Trophoblast cell (in vitro differentiated cells and primary cell): ENCODE measurements at places on chromosomes 5 and 9.
A peak's percentile ranks its signal among the peaks of the same experiment; 100 is the strongest.

DNA sequence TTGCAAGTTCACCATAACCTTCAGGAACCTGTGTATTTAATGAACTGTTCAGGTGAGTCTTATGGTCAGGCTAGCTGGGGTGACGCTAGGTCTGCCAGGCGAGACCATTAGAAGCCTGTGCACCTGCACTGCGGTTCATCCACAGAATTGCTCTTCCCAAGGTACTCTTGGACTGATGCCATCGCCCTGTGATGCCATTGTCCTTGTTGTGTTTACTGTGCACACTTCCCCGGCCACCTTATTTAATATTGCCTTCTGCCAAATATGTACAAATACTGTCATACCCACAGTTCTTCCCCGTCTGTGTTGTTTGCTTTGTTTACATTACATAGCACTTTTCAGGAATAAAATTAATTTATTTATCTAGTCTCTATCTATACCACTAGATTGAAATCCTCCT, 66.3 kb downstream of the RCL1 start:
- no peak overlapping the region for H3K27ac ChIP-seq
- DNase-seq: no peak
- peaks cover 4% of the 10 kb centered on the region for H3K4me1 ChIP-seq
- H3K4me3 ChIP-seq: no peak overlapping the region
- no peaks in the 10 kb centered on the region for H3K27me3 ChIP-seq

GRCh38 chr9:114096041-114096511, 3.0 kb downstream of the KIF12 start:
- H3K27me3 ChIP-seq: peaks cover 11% of the 10 kb centered on the region
- no peak for DNase-seq
- H3K4me1 ChIP-seq: peaks cover 2% of the 10 kb centered on the region
- no peak overlapping the region for H3K27ac ChIP-seq
- no peaks in the 10 kb centered on the region for H3K36me3 ChIP-seq
- no peak overlapping the region for H3K4me3 ChIP-seq

DNA sequence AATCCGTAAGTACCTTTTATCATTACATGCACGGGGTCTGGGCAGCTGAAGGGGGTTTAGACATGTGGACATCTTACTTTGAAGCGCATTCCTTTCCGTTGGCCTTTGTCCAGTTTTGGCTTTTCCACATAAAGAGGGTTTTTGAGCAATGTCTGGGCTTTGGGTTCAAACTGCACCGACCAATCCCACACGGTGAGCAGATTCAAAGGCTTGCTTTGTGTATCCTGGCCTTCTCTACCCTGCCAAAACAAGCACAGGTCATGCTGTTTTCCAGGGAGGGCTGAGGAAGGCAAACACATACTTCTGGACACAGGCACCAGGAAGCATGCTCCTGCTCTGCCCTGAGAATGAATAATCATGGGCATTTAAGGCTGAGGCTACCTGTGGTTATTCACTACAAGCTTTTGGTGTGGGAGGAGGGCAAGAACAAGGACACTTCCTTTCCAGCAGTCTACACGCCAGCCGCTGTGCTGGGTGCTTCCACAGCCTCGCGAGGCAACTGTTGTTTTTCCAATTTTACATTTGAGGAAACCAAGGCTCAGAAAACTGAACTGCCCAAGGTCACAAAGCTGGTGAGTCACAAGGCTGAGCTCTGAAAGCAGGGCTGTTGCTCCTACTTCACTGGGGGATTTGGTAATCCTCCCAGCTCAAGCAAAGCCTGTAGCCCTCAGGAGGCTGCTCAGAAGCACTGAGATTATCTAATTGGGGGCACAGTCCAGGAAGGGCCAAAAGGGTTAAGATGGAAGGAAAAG, 59.8 kb upstream of the GOLPH3 start:
- H3K4me1 ChIP-seq: peaks cover 25% of the 10 kb centered on the region
- H3K27me3 ChIP-seq: no peaks in the 10 kb centered on the region
- H3K4me3 ChIP-seq: no peak overlapping the region
- H3K36me3 ChIP-seq: peaks cover 12% of the 10 kb centered on the region
- peak; percentile 22 for DNase-seq

DNA sequence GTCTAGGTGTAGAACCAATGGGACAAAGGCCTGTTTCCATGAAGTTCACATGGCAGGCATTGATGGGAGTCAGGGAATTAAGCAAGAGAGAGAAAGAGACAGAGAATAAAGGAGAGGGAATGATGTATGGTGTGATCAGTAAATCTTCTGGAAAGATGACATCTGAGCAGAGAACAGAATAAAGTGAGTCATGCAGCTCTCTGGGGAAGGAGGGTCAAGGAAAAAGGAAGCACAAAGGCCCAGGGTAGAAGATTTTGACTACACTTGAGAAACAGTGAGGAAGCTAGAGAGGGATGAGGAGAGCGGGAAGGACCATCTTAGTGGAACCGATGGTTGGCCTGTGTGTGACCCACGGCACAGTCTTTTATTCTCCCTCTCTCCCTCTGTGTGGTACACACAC, 425.9 kb downstream of the SPOCK1 start:
- H3K4me3 ChIP-seq: no peak overlapping the region
- H3K27me3 ChIP-seq: no peaks in the 10 kb centered on the region
- no peak for DNase-seq
- H3K4me1 ChIP-seq: no peaks in the 10 kb centered on the region
- H3K36me3 ChIP-seq: no peaks in the 10 kb centered on the region

DNA sequence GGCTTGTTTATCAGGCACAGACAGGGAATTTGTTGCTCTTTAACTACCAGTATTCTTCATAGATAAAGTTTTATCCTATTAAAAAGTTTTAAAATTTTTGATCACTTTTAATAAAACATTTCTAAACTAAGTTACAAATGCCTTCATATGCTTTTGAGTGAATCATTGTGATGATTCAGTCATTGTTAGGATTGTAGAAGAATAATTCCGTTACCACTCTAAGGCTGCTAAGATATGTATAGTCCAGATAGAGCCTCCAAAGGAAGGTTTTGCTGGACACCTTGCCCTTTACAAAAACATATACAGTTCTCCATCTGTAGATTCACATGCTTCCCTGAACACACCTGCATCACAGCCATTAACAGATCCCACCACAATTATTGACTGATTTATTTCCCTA, 233.7 kb downstream of the SPOCK1 start:
- no peak overlapping the region for H3K4me3 ChIP-seq
- H3K36me3 ChIP-seq: no peaks in the 10 kb centered on the region
- no peak overlapping the region for H3K27ac ChIP-seq

DNA sequence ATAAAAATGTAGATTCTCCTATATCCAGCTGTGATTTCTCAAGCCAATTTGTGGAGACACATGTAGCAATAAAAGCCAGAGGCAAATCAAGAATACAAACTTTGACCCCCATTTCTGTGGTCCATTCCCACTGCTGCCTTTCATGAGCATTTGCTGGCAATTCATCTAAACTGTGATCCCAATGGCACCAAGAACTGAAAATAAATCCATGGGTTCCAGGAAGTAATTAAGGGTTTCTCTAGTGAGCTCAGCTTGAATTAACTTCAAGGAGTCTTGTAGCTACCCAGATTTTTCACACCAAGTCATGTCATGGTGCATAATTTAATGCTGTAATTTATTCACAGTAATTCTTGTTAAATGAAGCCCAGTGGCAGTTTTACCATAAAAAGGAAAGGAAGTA, 145.0 kb upstream of the SMC2 start:
- no peak overlapping the region for H3K27ac ChIP-seq
- no peaks in the 10 kb centered on the region for H3K27me3 ChIP-seq

DNA sequence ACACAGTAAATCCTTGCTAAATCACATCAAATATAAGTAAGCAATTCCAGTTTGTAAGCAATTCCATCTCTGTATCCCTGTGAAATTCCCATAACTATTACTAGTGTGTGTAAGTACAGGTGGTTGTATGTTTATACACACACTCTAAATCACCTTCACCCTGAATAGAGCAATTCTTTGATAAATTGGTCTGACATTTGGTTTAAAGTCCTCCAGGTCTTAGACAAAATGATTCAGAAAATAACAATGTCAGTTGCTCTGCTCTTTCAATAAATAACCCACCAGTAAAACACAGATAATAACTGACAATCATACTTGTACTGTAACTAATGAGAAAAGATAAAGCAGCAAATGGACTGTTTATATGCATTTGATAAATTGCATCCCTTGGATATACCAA, 226.3 kb downstream of the SPOCK1 start:
- H3K4me3 ChIP-seq: no peak overlapping the region
- H3K27me3 ChIP-seq: no peaks in the 10 kb centered on the region
- H3K4me1 ChIP-seq: no peaks in the 10 kb centered on the region
- no peak overlapping the region for H3K27ac ChIP-seq
- H3K36me3 ChIP-seq: no peaks in the 10 kb centered on the region
- DNase-seq: no peak

DNA sequence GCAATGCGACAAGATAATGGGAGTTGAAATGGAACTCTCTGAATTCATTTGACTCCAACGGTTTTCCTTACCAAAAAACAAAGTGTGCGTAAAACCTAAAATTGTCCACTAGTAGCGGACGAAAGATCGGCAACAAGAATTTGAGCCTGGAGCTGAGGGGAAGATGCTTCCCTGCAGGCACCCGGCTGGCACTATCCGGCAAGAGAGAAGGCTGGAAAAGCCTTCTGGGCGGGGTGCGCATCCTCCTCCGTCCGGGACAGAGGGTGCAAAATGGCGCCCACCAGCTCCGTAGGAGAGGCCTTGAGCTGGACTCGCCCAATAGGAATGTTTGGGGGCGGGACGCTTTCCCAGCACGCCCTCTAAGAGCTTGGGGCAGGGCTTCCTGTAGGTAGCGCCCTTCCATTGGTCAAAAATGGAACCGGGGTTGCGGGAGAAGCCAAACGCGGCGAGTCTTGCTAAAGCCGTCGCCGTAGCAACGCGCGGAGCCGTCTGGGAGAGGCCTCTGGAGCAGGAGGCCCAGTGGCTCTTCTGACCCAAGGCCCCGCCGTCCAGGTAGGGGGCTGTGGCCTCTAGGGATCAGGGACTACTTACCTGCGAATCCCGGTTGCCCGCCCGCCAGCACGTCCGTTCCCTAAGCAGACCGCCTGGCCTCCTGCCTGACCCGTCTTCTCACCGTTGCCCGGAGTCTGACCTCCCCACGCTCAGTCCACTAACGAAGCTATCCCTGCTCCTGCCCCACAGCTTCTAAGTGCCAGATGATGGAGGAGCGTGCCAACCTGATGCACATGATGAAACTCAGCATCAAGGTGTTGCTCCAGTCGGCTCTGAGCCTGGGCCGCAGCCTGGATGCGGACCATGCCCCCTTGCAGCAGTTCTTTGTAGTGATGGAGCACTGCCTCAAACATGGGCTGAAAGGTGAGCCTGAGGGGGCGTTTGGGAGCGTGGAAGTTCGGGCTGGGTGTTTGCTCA, 9.2 kb downstream of the RUFY1 start:
- H3K36me3 ChIP-seq: peaks cover 19% of the 10 kb centered on the region
- H3K4me3 ChIP-seq: peak overlapping the region; percentile 81
- peaks cover 5% of the 10 kb centered on the region for H3K4me1 ChIP-seq
- no peaks in the 10 kb centered on the region for H3K27me3 ChIP-seq

GRCh38 chr5:72752909-72753308, 63.6 kb upstream of the TNPO1 start:
- no peaks in the 10 kb centered on the region for H3K36me3 ChIP-seq
- H3K27ac ChIP-seq: no peak overlapping the region
- H3K27me3 ChIP-seq: no peaks in the 10 kb centered on the region

- no peak for DNase-seq
- H3K27ac ChIP-seq: no peak overlapping the region
- H3K4me1 ChIP-seq: no peaks in the 10 kb centered on the region
- no peak overlapping the region for H3K4me3 ChIP-seq
- no peaks in the 10 kb centered on the region for H3K27me3 ChIP-seq
- no peaks in the 10 kb centered on the region for H3K36me3 ChIP-seq
Observed at GRCh38 chr5:68316469-68316868, 100.9 kb downstream of the PIK3R1 start.

GRCh38 chr5:59866661-59867060, 26.9 kb downstream of the PDE4D start:
- H3K4me3 ChIP-seq: no peak overlapping the region
- no peak for DNase-seq
- no peaks in the 10 kb centered on the region for H3K36me3 ChIP-seq
- H3K27ac ChIP-seq: no peak overlapping the region
- no peaks in the 10 kb centered on the region for H3K4me1 ChIP-seq
- no peaks in the 10 kb centered on the region for H3K27me3 ChIP-seq

- no peaks in the 10 kb centered on the region for H3K27me3 ChIP-seq
- no peak overlapping the region for H3K27ac ChIP-seq
- DNase-seq: no peak
- H3K4me1 ChIP-seq: no peaks in the 10 kb centered on the region
Observed at GRCh38 chr5:134444941-134445471, 33.3 kb upstream of the CDKN2AIPNL start.

DNA sequence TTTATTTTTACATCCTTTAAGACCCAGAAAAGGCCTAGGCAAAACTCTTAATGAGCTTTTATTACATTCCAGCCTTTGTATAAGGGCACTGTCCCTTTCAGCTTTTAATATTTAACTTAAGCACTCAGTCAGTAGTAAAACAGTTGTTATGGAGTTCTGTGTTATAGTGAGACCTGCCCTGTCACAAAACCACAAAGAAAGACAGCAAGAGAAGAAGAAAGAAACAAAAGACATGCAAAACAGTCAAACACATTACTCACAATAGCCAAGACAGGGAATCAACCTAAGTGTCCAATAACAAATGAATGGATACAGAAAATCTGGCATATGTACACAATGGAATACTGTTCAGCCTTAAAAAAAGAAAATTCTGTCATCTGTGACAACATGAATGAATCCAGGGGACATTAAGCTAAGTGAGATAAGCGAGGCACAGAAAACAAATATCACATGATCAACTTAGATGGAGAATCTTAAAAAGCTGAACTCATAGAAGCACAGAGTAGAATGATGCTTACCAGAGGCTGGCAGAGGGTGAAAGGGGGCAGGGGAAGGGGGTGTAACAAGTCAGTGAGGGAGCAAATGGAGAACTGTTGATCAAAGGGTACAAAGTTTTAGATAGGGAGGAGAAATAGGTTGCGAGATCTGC, 63.8 kb upstream of the CCNG1 start:
- no peak overlapping the region for H3K27ac ChIP-seq
- no peaks in the 10 kb centered on the region for H3K4me1 ChIP-seq
- DNase-seq: no peak

- no peak overlapping the region for H3K4me3 ChIP-seq
- no peak overlapping the region for H3K27ac ChIP-seq
- no peaks in the 10 kb centered on the region for H3K36me3 ChIP-seq
- no peaks in the 10 kb centered on the region for H3K4me1 ChIP-seq
Observed at GRCh38 chr5:132090107-132090506, 16.5 kb downstream of the CSF2 start.

- DNase-seq: no peak
- no peaks in the 10 kb centered on the region for H3K36me3 ChIP-seq
- no peaks in the 10 kb centered on the region for H3K27me3 ChIP-seq
- no peak overlapping the region for H3K27ac ChIP-seq
Observed at GRCh38 chr5:127884416-127884815, 181.2 kb downstream of the CCDC192 start.

GRCh38 chr9:131899296-131900228, 159.7 kb upstream of the RAPGEF1 start:
- DNase-seq: no peak
- H3K36me3 ChIP-seq: no peaks in the 10 kb centered on the region
- H3K27me3 ChIP-seq: no peaks in the 10 kb centered on the region
- H3K4me3 ChIP-seq: no peak overlapping the region
- no peaks in the 10 kb centered on the region for H3K4me1 ChIP-seq

GRCh38 chr5:159640446-159640845, 275.8 kb upstream of the ADRA1B start:
- no peaks in the 10 kb centered on the region for H3K27me3 ChIP-seq
- H3K36me3 ChIP-seq: no peaks in the 10 kb centered on the region
- DNase-seq: no peak
- H3K27ac ChIP-seq: no peak overlapping the region

GRCh38 chr5:175129121-175129520, 314.9 kb downstream of the DRD1 start:
- no peaks in the 10 kb centered on the region for H3K4me1 ChIP-seq
- H3K4me3 ChIP-seq: no peak overlapping the region
- H3K36me3 ChIP-seq: no peaks in the 10 kb centered on the region
- H3K27me3 ChIP-seq: no peaks in the 10 kb centered on the region
